ENCODE measurements at places on chromosomes 7 and 10.

DNA sequence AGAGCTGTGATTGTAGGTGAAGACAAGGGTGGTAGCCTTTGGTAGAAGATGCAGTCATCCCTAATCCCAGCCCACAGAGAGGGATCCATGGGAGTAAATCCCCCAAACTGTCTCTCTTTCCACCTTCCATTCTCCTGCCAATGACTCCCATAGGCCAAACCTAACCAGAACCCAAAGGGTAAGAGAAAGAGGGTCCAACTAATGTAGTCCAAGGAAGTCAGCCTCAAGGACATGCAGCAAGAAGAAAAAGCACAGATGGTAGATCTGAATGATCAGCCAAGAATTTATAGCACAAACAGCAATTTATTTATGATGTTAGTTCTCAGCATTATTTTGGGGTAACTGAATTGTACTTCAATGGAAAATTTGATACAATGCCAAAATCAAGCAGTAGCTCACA, 87.7 kb downstream of the ST8SIA6 start:
- no peak for DNase-seq

GRCh38 chr10:70761031-70761601, 24.1 kb downstream of the TBATA start:
- DNase-seq: no peak

GRCh38 chr10:63666836-63667383, 145.7 kb downstream of the REEP3 start:
- DNase-seq: no peak

DNA sequence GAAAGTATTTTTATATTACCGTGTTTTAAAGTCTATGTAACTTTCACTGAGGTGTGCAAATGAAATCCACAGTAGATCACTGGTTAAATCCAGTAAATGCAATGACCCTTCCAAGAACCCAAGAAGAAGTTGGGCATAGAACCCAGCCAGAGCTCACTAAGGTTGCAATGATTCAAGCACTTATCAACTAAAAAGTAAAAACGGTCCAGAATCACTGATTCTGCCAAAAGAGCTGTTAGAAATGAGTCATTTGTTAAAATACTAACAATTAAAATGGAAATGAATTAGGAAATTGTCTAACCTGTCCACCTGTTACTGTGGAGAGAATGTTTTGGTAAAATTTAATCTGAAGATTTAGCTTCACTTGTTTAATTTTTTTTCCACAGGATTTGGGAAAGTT, 74.4 kb downstream of the ANK3 start:
- DNase-seq: no peak

- no peak for DNase-seq
Observed at GRCh38 chr7:25893436-25893835, 258.6 kb upstream of the NFE2L3 start.

DNA sequence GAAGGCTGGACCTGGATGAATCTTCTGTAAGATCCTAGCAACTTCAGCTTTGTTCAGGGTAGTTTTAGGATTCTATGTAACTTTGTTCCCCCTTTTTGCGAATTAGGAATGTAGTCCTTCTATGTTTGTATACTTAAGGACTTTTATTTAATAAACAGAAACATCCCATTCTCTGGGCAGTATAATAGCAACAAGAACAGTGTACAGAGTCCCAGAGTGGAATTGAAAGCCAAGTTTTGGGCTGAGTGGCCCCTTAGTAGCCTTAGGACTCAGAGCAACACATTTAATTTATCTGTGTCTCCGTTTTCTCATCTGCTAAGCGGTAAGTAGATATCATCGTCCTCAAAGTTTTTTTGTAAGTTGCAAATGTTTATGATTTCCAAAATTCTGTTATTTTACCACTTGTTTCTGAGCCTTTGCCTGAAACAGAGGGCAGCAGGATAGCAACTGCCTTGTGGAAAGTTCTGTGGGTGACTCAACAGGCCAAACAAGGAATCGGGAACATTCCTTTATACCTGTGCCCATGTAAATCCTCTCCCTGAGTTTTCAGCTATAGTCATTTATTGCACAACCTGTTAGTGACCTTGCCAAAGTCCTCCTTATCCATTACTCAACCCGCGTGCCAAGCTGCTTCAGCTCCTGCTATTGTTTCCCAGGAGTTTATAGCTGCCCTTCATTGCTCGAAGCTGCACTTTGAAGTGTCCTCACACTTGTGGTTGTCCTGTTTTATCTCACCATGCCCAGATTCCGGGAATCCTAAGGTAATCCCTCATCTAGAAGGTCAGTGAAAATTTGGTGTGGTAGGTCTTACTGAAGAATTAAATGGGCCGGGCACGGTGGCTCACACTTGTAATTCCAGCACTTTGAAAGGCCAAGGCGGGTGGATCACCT, 199.1 kb upstream of the AHR start:
- no peak for DNase-seq

Measured in activated T-helper 1 cell treated with anti-CD3 and anti-CD28 coated beads, Interleukin-12 subunit alpha, Interleukin-12 subunit beta, Interleukin-2, Interleukin-4 antibody, amounts not matched to agents 30 ng/mL and 10 ng/mL and 1 ng/mL, durations not matched to agents 14 hours and 24 hours and 36 hours (primary cell).